ENCODE measurements at places on chromosomes 7 and 10.

GRCh38 chr10:79112881-79113431 lies 44.2 kb downstream of the ZMIZ1 start:
- peak; percentile 52 for DNase-seq

DNA sequence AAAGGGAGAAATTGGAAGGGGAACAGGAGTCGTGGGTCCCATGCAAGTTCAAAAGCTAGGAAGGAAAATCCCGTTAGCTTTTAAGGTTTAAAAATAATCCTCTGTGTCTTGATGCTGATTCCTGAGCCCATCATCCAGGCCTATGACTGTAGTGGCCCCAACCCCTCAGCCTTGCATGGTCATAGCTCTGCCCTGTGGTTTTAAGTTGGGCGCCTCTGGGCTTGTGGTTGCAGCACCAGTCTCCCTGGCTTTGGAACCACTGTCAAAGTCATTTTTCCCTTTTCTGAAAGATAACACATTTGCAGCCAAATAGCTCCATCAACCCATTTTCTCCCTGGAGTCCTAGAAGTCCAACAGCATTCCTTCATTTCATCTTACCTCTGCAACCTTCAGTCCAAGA lies 13.6 kb downstream of the TMEM236 start:
- DNase-seq = no peak

- no peak for DNase-seq
These were observed 32.7 kb upstream of the BAMBI start for GRCh38 chr10:28644647-28645046.

- no peak for DNase-seq
These were observed 396.0 kb downstream of the PHTF2 start for GRCh38 chr7:78194611-78195010.

- no peak for DNase-seq
These were observed 130.3 kb upstream of the POT1 start for GRCh38 chr7:125059861-125060456.

- no peak for DNase-seq
These were observed 289.5 kb upstream of the AOAH start for GRCh38 chr7:37013771-37014170.

- DNase-seq = peak; percentile 88
These were observed 53.9 kb downstream of the CUBN start for GRCh38 chr10:17075533-17076359.

DNA sequence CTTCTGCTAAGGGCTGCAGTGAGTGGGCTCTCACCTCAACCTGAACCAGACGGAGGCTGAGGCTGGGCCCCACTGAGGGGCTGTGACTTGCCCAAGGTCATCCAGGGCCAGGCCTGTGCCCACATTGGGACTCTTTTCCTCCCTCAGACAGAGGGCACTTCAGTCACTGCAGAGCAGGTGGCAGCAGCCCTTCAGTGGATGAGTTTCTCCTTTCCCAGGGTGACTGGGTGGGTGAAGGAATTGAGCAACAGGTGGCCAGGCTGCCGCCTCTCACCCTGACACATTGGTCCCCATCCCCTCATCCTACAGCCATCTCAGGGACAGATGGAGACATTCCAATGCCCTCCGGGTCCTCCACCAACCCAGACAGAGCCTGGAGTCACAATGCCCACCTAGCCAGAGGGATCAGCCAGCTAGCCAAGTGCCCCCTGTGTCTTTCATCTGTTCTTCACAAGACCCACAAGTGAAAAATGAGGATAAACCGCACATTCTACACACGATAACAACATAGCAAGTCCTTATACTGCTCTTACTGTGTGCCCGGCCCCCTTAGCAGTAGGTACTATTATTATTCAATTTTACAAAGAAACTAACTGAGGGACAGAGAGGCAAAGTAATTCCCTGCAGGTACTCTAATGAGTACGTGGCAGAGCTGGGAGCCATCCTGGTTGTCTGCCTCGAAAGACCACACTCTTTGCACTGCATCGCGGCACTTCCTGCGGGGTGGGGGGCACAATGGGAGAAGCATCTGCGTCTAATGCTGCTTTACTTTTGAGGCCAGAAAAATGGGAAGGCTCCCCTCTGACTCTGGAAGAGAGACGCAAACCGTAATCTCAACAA lies 1.7 kb upstream of the SLC18A3 start:
- no peak for DNase-seq

DNA sequence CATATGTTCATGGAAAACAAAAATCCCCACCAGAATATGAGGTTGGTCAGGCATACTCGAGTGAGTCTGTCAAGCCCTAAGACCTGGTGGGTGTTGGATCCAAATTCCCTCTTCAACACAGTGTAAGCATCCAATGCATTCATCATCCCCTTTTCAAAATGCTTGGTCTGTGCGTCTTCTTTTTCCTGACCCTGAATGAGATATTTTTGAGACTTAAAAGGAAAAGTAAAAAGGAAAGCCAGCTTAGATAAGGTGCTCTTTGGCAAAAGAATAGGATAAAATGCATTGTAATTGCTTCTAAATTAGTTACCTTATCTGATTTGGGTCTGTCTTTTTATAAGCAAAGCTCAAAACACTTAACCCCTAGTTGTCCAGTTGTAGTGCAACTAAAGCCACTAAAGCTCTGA lies 331.5 kb downstream of the PTEN start:
- no peak for DNase-seq

DNA sequence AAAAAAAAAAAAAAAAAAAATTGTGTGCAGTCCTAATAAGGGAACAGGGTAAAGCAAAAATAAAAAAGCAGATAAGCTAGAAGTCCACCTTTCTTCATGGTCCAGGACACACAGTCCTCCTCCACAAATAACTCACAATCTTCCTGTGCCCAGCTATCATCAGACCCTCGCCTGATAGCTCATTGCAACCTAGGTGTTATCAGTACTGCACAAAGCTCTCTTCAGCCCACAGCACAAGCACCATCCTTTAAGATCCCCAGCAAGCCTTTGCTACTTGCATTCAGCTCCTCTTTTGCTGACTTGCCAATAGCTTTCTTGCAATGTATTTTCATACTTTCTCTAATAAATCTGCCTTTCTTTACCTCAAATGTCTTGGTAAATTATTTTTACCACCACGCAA lies 5.0 kb downstream of the NDUFA5 start:
- no peak for DNase-seq

- no peak for DNase-seq
These were observed 20.3 kb upstream of the HECTD2 start for GRCh38 chr10:91389636-91390512.

- DNase-seq = no peak
These were observed 286.4 kb upstream of the LRRN3 start for GRCh38 chr7:110804501-110804900.

DNA sequence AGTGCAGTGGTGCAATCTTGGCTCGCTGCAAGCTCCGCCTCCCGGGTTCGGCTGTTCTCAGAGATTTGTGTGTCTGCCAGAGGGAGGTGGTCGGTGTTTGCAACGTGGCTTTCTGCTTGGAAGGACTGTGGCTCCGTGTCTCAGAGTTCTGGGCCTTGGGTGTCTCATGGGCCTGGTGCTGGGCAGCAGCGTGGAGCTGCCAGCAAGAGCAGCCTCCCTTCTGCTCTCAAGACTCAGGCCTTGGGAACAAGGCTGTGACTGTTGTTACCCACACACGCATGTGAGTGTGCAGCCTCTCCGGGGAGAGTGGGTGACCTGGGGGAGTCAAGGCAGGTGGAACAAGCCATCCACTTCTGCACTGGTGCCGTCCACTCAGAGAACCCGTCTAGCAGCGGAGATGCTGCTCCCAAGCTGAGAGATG lies 52.0 kb downstream of the VIPR2 start:
- DNase-seq = no peak

DNA sequence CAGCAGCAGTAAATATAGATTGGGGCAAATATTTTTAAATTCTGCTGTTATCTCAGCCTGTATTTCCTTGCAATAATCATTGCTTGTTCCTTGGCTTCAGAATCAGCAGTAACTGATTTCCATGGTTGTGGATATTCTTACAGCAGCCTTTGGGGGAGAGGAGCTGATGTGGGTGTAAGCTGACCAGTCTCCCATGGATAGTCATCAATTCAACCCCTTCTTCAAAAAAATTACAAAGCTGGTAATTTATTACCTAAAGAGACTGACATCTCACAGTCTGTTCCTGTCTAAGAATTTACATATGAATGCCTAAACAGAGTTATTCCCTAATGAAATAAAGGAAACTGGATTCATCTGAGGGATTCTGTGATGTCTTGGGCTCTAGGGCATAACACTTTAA lies 103.1 kb upstream of the CABCOCO1 start:
- no peak for DNase-seq

DNA sequence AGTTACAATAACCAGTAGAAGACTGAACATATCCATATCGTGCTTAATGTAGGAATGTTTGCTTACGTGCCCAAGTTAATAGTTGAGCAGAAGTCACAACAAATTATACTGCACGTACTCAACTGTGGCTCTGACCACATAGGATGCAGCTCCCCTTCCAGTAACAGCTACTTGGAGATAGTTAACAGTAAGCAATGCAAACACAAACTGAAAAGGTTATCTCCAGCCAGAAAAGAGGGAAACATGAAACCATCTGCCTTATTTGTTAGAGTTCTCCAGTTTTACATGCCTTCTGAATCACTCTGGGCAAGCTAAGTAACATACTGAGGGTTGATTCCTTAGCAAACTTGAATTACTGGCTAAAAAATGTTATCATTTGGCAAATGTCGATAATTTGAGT lies 9.8 kb downstream of the DHX32 start:
- no peak for DNase-seq

GRCh38 chr7:120695848-120696247 lies 162.1 kb downstream of the TSPAN12 start:
- no peak for DNase-seq

GRCh38 chr7:3754493-3755341 lies 453.7 kb downstream of the SDK1 start:
- no peak for DNase-seq

GRCh38 chr10:4450981-4451908 lies 374.8 kb upstream of the AKR1E2 start:
- peak; percentile 82 for DNase-seq

GRCh38 chr10:65765006-65765541 lies 1160.8 kb upstream of the LRRTM3 start:
- DNase-seq = no peak

DNA sequence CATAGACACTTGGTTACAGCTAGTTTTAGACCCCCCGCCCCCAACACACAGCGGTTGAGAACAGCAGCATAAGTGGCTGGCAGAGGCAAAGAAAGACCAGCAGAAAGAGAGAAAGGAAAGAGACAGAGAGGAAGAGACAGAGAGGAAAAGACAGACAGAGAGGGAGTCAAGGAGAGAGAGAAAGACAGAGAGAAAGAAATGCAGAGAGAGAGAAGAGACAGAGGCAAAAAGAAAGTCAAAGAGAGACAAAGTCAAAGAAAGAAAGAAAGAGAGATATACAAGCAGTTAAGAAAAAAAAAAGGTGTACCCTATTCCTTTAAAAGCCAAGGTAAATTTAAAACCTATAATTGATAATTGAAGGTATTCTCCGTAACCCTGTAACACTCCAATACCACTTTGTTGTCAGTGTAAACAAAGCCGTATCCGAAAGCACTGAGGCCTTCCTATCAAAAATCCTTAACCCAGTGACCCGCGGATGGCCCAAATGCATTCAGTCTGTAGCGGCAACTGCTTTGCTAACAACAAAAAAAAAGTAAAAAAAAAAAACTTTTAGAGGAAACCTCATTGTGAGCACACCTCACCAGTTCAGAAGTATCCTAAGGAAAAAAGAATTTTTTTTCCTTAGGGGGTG lies 11.9 kb upstream of the SLC12A9 start:
- DNase-seq = no peak

DNA sequence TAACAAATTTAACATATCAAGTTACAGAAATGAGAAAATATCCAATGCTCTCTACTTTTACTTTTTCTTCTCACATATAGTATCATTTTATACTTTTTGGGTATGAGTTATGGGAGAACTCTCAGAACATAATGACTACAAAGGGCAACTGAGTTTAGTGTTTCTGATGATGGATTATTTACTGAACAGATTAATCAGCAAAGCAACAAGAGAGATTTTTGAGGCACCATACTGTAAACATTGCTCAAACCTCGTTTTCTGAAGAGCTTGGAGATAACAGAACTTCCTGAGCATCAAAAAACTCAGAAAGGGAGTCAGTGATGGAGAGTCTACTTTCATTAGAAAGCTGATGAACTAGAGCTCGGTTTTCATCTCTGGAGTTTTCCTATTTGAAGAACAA lies 84.8 kb upstream of the GSDME start:
- no peak for DNase-seq

DNA sequence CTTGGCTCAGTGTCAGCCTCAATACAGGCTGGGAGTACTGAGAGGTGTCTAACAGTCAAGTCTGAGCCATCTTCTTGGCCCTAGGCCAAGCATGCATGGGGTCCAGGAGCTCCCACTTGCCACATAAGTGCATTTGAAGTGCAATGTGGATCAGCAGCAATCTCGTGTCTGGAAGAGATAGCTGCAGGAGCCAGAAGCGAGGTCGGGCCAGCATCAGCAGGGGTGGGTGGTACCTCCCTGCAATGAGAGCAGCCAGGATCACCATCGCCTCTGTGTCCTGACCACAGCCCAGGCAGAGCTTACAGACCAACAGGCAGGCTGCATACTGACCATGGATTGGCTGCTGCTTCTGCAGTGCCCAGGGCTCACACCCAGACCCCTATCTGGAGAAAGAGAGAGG lies 83.0 kb upstream of the CXCL12 start:
- DNase-seq = no peak

DNA sequence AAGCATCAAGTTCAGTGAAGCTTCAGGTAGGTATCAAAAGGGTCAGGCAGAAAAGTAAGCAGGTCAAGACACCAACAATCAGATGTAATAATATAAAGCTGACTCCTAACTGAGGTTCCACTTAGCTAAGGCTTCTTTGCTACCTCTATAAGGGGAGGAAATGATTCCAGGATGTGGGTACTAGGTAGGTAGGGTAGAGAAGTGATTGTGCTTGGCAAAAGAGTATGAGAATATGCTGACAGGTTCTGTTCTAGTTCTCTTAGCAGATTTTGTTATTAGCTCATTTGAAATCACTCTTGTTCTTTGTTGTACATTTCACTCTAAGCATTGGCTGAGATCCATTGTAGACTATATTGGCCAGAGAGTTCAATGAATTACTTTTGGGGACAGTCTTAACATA lies 40.7 kb upstream of the CBLL1 start:
- no peak for DNase-seq

DNA sequence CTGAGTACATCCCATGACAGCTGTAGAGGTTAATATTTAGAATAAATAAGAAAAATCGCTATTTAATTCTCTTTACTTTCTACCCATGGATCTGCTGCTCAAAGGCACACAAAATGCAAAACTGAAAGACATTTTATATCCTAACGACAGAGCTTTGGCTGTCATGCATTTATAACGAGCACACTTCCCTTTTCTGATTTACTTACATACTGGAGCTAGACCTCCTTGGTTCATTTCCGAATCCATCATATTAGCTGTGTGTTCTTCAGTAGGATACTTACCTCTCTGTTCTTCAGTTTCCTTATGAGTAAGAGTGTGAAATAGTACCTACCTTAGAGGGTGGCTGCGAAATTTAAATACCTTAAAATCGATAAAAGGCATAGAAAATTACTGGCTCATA lies 10.9 kb downstream of the CALCR start:
- DNase-seq = no peak

GRCh38 chr10:112666094-112666493 lies 219.1 kb downstream of the VTI1A start:
- DNase-seq = no peak
